ENCODE measurements at places on chromosomes 2 and 18. TPM values are rescaled to one million over a fixed set of nuclear protein-coding genes. Genes with fewer than 3 reads are reported as not detected.

Gene RAPGEF4
- polyA plus RNA-seq = 7.2 TPM

DNA sequence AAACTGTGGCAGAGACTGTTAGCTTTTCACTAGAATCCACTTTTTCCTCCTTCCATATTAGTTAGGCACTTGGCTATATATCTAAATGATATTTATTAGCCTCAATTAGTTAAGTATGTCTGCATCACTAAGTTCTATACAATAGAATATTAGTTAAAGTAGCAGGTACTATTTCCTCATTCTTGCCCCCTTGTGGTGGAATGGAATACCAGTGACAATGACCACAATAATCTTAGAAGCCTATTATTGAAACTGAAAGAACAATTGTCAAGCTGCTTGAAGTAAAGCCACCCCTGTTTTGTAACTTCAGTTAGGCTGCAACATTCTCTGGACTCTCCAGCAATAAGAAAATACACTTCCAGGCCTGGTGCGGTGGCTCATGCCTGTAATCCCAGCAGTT lies 476.3 kb upstream of the VWC2L start:
- DNase-seq = peak; percentile 42

GRCh38 chr2:99776906-99777646 lies 287.3 kb upstream of the REV1 start:
- no peak for DNase-seq

GRCh38 chr2:220224691-220225543 lies 597.5 kb downstream of the SLC4A3 start:
- DNase-seq = no peak

DNA sequence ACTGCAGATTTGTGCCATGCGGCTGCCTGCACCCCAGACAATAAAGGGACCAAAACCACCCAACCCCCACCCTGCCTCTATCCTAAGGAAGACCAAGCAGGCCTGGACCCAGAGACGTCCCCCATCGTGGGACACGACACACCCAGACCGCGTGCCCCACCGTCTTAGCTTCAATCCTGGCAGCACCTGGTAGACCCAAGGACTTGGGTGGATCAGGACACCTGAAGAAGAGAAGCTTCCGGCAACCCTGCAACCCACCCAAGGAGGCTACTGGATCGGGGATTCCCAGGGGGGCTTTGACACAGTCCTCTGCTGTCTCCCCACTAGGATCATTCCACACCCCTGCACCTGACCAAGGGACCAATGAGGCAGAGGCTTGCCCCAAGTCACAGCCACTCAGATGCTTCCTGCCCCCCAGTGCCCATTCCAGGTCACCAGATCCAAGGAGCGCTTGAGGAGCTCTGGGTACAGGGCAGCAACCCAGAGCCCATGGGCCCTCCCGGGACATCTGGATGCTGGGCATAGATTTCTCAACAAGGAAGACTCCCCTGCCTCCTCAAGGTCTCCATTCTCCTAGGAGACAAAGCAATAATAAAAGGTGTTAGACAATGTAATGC lies 3.6 kb downstream of the ALPI start:
- no peak for DNase-seq

DNA sequence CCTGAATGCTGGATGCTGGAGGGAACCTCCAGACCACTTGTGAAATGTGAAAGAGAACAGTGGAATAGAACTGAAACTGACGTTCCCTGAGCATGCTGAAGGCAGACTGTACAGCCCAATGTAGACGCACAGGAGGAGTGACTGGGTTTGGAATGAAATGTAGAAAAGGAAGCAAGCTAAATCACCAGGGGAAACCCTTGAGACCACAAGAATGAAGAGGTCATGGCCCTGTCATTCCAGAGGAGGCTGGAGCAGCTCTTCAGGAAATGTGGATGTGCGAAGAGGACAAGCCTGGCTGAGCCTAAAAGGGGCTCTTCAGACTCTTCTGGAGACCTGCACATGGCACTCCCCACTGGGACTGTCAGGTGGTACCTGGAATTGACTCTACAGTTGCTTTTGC lies 118.5 kb upstream of the ALPP start:
- peak; percentile 84 for DNase-seq

- no peak for DNase-seq
These were observed 16.2 kb downstream of the DOCK10 start for GRCh38 chr2:225025917-225026571.

Gene PROM2
- polyA plus RNA-seq = 0.39 TPM

GRCh38 chr2:181393472-181393871 lies 63.7 kb upstream of the ITGA4 start:
- DNase-seq = peak; percentile 69

Gene NOSTRIN
- polyA plus RNA-seq = not detected
